ENCODE measurements at places on chromosomes 2 and 18.

- DNase-seq = no peak
These were observed 51.5 kb upstream of the ITGB6 start for GRCh38 chr2:160251569-160251968.

DNA sequence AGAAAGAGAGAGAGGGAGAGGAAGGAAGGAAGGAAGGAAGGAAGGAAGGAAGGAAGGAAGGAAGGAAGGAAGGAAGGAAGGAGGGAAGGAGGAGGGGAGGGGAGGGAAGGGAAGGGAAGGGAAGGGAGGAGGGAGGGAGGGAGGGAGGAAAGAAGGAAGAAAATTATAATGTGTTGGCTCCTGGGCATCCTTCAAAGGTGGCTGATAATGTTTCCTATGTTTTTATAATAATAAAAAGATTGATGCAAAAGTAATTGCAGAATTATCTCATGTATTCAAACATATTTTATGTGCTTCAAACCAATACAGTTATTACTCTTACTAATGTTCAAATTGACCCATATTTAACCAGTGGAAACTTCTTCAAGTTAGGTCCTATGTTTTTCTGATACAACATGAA is 260.9 kb downstream of the LNPK start:
- no peak for DNase-seq

GRCh38 chr2:27245116-27245515 is 17.7 kb downstream of the SLC30A3 start:
- no peak for DNase-seq

GRCh38 chr2:161265874-161266273 is 42.4 kb upstream of the PSMD14 start:
- no peak for DNase-seq

- no peak for DNase-seq
These were observed 32.1 kb upstream of the B3GNT2 start for GRCh38 chr2:62163834-62164233.

DNA sequence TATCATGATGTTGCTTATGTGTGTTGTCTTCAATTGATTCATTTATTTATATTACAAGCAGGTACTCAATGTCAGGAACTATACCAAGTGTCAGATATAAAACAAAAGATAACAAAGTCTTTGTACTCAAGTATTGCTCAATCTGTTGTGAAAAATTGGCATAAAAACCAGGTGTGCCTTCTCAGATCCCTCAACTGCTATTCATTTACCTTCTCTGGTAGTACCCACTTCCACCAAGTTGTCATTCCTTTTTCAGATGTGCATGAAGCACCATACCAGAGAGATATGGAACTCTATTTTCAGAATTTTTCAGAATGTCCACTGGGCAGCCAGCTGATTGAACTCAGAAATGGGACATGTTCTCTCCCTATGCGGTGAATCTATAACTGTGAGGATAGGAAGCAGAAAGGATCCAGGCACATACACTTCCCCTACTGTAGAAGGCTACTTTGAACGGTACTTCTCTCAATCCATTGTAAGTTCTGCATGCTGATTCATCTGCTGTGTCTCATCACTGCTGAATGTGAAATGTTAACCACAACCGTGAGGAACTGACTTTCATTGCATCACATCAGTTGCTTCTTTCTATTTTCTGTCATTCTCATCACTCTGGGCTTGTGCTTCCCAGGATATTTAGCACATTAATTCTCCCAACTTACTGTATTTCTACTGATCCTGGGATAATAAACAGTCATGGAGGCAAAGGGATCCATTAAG is 1621.3 kb downstream of the SUCLG1 start:
- DNase-seq = no peak

GRCh38 chr2:55616551-55617174 is 759 bp downstream of the PPP4R3B start:
- peak; percentile 46 for DNase-seq

- no peak for DNase-seq
These were observed 46.6 kb downstream of the ZNF532 start for GRCh38 chr18:58911241-58911640.

DNA sequence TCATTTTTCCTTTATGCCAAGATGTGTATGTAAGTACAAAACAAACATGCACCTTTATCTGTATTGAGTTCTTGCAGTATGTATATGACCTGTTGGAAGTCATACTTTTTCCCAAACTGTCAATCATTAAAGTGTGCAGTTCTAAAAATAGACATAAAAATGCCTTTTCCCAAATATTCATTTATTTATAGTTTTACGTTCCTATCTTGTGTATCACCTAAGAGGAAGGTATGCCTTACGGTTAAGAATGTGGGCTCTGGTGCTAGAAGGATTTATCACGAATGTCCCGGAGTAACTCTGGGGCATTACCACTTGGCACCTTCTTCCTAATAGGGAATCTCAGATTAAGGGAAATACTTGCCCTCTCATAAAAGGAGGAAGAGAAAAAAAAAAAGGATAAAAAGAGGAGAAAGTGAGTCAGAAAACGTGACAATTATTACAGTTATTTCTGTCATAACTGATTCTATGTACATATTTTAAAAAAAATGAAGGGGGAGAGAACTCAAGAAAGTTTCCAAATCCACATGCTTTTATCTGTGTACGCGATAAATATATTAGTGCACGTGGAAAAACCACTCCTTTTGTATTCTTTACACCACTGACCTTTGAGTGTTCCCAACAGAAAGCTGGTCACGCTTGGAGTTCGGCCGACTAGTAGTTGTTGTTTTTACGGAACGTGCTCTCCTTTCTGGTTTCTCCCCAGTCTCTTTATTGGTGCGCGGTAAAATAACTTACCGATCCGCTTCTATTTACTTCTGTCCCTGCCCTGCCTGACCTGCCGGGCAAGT is 721 bp downstream of the MCEE start:
- no peak for DNase-seq

- DNase-seq = no peak
These were observed 115.4 kb downstream of the KYNU start for GRCh38 chr2:142992840-142993239.

DNA sequence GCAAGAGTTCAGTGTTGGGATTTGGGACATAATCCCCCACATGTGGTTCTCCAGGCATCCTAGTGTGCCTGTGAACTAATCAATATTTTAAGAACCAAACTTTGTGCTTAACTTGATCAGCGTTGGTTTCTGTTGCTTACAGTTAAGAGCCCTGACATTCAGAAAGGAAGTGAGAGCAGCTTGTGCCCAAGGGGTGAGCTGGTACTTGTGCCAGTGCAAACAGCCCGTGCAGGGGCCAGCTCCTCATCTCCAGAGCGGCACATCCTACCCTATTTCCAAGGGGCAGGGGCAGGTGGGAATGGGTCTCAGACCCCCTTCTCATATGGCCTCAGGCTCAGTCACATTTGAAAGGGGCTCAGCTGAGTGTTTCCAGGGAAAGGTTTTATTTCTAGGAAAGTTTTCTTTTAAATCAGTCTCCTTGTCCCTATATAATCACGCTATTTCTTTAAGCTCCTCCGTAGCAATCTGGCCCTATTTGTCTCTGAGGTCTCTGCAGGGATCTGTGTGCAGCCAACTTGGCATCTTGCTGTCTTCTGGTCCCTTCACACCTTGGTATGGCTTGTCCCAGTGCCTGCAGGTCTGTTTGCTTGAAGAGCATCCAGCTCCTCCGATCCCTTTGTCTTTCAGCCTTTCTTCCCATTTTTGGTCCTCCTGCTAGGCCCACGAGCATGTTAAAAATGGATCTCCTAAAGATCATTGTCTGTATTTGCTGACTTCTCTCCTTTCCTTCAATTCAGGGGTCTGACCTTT is 358.9 kb downstream of the HRH4 start:
- DNase-seq = no peak

GRCh38 chr2:148554459-148555247 is 89.9 kb upstream of the EPC2 start:
- DNase-seq = no peak

- DNase-seq = no peak
These were observed 100.1 kb upstream of the MAP4K4 start for GRCh38 chr2:101597347-101597944.

DNA sequence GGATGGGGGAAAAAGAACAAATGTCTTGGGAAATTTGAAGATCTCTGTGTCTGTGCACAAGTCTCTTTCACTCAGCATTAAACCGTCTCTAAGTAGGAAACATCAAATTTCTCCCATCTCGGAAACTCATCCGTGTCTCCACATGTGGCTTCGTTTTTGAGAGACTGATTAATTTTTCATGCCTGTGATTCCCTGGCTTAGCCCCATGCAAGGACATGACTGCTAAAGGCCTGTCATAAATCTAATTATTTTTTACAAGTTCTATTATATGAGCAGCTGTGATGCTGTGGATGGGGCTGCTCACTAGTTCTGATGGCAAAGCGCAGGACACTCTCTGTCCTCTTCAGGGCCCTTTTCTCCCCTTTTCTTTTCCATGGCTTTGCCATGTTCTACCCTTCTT is 129.1 kb downstream of the RGPD3 start:
- no peak for DNase-seq

GRCh38 chr2:198596985-198597384 is 792.6 kb downstream of the PLCL1 start:
- DNase-seq = no peak

GRCh38 chr18:7742224-7742623 is 175.1 kb downstream of the PTPRM start:
- DNase-seq = no peak

GRCh38 chr2:167134381-167135072 is 246.2 kb downstream of the XIRP2 start:
- no peak for DNase-seq

GRCh38 chr18:34543945-34544344 is 166.2 kb upstream of the DTNA start:
- DNase-seq = no peak

DNA sequence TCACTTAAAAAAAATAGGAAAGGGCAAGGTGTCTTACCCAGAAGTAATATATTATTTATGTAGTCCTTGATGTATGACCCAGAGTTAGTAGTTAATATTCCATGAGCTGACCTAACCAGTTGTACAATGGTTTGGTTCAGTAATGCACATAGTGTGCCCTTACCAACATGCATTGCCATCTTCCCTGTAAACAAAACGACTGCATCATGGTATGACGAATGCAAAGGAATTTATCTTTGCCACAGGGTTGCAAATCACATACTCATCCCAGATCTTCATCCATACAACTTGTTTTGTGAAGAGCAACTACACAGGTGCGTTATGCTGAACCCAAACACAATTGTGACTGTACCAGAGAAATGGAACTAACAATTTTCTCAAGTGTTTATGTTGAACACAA is 68.9 kb upstream of the ZSWIM2 start:
- DNase-seq = no peak

GRCh38 chr2:195343540-195343939 is 313.5 kb upstream of the SLC39A10 start:
- peak; percentile 6 for DNase-seq

DNA sequence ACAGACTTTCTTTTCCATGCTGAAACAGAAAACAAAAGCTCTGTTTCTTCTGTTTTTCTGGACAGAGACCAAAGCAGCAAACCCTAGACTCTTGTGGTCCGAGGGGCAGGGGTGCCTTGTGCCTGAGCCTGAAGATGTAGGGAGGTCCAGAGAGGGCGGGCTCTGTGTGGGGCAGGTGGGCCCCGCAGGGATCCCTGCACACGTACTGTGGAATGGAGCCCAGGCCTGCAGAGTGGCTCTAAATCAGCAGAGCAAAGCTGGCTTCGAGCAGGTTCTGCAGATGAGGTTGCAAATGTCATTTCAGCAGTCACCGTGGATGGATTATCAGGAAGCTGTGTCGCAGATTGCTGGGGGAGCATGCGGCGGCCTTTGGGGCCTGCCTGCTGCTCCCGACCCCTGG is 438.6 kb downstream of the RNF144A start:
- DNase-seq = no peak

GRCh38 chr2:96074156-96074555 is 39.4 kb upstream of the GPAT2 start:
- no peak for DNase-seq

DNA sequence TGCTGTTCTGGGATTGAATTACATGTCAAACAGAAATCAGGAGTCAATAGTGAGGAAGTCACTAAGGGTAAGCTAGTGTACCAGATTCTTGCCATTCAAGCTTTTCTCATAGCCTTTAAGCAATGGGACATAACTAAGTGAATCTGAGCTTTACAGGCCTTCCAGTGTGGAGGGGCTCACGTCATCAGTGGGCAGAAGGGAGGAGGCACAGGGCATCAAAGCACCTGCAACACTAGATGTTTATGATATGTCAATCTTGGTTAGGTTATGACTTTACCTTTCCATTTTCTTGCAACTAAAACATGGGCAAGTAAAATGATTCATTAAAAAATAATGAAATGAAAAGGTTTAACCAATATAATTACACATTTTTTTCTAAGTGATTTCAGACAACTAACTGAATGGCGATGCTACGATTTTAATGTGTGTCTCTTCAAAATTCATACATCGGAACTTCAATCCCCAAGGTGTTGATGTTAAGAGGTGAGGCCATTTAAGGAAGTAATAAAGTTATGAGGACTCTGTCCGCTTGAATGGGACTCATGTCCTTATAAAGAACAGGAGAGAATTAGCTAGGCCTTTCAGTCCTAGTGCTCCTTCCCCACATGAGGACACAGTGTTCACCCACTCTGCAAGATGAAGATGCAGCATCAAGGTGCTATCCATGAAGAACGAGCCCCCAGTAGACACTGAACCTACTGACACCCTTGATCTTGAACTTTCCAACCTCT is 1169.2 kb upstream of the NXPH2 start:
- DNase-seq = no peak

- no peak for DNase-seq
These were observed 73.7 kb downstream of the MRPS9 start for GRCh38 chr2:105111365-105112150.

- no peak for DNase-seq
These were observed 152.3 kb downstream of the ANTXR1 start for GRCh38 chr2:69165091-69165880.

- no peak for DNase-seq
These were observed 53.0 kb downstream of the REEP1 start for GRCh38 chr2:86284401-86284841.

- no peak for DNase-seq
These were observed 123.3 kb downstream of the CTIF start for GRCh38 chr18:48662011-48662661.

DNA sequence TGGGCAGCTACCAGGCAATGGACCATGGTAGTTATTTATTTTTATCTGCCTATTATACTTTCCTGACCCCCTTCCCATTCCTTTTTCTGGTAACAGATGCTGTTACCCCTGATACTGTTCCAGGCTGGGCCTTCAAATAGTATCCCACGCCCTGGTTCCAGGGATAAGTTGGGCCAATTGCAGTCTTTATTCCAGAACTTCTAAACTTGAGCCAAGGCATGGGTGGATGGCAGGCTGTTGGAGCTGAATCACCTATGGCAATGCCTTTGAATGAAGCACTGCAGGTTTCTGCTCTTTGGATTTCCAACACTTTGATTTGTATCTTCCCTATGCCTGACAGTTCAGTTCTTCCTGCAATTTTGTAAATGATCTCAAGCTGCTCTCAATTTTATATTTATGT is 99.2 kb upstream of the LHCGR start:
- DNase-seq = no peak

GRCh38 chr2:201923436-201924328 is 110.0 kb upstream of the FZD7 start:
- no peak for DNase-seq

DNA sequence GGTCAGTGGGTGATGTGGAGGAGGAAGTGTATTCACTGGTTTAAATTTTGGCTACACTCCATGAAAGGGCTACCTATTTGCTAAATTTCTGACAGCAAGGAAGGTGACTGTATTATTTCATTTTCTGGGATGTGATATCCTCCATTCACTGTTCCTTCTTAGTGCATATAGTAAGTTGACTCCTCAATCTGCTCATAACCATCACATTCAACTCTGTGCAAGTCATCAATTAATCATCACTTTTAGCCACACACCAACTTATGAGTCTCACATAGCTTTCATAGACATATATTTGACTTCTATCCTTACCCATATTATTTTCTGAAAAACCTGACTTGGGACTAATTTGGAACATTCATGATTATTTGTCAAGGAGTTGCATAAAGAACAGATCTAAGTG is 16.9 kb downstream of the KLHL41 start:
- no peak for DNase-seq
